Activated naive CD4-positive, alpha-beta T cell treated with anti-CD3 and anti-CD28 coated beads, Interleukin-2, amount 10 ng/mL, durations not matched to agents 7 days and 5 days (primary cell): ENCODE measurements at places on chromosomes 6 and 20.

DNA sequence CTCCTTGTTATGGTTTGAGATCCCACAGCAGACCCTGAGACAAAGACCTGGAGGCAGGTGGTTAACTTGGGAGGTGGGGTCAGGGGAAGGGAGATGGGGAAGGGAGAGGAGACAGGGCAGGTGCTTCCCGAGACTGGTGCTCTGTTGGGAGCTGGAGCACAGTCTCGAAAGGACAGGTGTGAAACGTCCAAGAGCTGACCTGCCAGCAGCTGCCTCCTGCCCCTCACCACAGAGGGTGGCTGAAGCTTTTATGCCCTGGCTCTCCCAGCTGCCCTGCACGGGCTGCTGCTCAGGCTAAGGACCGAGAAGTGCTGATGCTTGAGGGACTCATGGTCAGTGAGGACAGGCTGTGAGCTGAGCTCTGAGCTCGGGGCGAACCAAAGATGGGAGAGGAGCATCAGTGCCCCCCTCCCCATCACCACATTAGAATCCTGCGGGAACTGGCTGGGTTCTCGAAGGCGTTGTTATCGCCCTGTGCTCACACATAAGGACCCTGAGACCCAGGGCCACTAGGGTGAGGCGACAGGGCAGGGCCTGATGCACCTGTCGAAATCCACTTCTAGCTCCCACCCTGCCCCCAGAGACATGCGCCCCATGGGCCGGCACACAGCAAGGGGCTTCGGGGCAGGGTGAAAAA, 25.3 kb upstream of the CD93 start:
- no peak for DNase-seq

DNA sequence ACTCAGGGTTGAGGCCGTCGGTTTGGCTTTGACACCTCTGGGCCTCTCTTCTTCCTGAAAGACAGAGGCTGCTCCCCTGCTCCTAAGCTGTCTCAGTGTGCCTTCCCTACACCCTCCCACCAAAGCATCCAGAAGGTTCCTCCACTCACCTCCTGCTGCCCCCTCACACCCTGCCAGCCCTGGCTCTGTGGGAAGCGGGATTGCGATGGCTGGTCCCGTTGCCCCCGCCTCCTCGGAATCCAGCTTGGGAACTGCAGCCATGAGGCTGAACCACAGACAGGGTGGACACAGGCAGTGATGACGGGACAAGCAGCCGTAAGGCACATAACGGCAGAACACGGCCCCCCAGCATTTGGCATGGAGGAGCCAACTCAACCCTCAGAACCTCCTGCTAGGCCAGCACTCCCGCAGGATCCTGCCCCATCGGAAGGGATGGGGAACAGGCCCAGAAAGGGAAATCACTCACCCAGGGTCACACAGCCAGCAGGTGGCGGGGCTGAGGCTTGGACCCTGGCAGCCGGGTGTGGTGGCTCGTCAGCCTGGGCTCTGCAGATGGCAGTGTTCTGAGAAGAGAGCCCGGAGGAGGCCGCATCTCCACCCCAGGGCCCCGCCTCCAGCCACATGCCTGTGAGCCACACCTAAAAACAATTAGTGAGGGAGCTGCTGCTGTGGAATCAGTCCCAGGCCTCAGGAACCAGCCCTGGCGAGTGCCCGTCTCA, 139.6 kb downstream of the PHACTR3 start:
- DNase-seq, result no peak

DNA sequence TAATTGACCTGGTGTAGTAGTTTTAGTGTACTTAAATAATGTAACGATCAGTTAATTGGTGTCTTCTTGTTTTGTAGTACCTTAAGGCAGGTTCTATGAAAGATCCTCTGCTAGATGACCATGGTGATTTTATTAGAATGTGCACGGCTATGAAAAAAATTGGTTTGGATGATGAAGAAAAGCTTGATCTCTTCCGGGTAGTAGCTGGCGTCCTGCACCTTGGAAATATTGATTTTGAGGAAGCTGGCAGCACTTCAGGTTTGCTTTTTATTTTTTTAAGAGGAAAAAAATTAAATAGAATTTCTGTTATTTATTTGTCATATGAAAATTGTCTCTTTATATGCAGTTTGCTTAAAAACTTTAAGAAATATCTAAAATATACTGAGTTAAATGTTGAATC, 99.2 kb downstream of the MYO6 start:
- no peak for DNase-seq

DNA sequence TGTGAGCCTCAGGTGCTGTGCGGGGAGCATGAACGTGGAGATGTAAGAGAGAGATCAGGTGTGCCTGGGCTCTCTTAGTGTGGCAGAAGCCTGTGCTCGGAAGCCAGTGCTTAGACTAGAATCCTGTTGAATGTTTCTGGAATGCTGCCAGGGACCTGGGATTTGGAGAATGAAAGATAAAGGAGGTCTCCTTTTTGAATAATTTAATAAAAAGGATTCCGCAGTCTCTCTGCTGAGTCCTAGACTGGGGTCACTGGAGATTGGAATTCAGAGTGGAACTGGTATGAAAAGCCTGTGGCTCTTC, 18.8 kb upstream of the EFCAB8 start:
- DNase-seq, result no peak

GRCh38 chr6:29797135-29797534, 30.5 kb upstream of the HLA-G start:
- DNase-seq, result no peak

DNA sequence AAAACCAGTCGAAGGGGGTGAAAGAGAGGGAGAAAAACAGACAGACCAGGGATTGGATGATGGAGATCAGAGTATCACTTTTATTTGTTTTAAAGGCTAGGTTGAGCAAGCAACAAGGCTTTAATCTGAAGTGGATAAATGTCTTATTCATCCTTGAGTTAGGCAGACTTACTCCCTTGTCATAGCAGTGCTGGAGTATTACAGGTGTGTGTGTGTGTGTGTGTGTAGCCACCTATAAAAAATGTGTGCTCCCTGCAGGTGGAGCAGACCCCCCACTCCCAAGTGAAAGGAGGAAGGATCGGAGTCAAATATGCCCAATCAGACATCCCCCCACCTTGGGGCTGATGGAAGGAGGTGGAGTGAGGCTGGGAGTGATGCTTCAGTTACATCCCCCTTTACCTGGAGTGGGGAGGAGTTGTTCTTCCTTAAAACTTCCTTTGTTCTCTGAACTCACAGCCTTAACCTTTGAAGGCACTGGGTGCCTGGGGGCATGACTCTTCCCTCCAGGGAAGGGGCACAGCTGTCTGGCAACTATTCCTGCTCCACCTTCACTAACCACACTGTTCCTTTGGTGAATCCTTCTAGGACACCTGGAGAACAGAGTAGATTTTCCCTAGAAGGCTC, 27.3 kb downstream of the PTK7 start:
- DNase-seq, result no peak

DNA sequence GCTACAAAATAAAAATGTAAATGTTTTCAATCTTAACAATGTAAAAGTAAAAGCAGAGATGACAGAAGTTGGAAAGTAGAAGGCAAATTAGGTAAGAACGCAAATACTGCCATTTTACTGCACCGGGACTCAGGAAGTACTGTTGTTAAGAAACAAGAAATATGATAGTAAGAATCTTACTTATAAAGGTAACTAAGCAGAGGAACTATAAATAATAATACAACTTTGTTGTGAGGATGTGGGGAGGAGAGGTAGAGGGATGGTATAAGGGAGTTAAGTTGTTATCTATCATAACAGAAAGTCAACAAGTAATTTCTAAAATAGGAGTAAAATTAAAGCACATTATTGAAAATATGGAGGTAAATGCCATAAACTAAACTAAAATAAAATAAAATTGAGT, 104.3 kb upstream of the MRPS10 start:
- DNase-seq, result no peak

- no peak for DNase-seq
Measured at GRCh38 chr6:28675600-28675999, 149.9 kb downstream of the GPX5 start.
